Anterior cingulate cortex (tissue), 58 donors: ENCODE measurements at places on chromosomes 12 and 14.
A peak's percentile ranks its signal among the peaks of the same experiment; 100 is the strongest.

DNA sequence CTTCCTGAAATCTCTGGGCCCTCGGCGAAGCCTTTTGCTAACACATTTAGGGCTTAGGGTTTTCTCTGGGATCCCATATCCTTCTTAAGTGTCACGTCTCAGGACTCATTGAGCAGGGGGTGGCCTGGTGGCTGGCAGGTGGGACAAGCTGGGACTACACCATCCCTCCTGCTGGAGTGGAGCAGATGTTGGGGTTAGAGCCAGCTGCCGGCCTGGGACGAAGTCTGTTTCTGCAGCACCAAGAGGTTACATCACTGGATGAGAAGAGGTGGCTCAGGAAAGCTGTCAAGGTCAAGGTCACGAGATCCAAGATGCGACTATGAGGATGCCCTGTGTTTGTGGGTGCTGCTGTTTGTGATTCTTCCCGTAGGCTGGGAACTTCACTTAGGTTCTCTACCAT is 16.3 kb downstream of the SMCO2 start:
- DNase-seq: no peak

- no peak for DNase-seq
Observed at GRCh38 chr12:24042651-24043050, 93.2 kb upstream of the SOX5 start.

GRCh38 chr14:64879635-64880220 is at the start of gene SPTB:
Gene SPTB, minus strand, starts transcription at chr14:64879907. Its CDS starts 56,813 bp downstream, at chr14:64823094.
- peak; percentile 49 for DNase-seq

DNA sequence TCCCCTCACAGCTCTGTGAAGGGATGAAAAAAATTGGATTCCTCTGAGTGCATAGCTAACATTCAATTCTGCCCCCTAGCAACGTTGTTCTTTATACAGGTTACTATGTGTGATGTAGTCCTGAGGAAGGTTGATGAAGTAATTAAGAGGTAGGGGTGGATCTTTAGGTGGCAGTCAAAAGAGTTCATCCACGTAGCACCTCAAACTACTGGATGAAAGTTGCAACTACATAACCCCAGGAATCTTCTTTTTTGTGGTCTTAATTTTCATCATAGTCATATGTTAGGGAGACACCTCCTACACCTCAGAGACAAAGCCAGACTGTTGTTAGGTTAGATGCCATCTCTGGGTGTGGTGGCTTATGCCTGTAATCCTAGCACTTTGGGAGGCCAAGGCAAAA is 10.2 kb upstream of the NFE2 start:
- no peak for DNase-seq

DNA sequence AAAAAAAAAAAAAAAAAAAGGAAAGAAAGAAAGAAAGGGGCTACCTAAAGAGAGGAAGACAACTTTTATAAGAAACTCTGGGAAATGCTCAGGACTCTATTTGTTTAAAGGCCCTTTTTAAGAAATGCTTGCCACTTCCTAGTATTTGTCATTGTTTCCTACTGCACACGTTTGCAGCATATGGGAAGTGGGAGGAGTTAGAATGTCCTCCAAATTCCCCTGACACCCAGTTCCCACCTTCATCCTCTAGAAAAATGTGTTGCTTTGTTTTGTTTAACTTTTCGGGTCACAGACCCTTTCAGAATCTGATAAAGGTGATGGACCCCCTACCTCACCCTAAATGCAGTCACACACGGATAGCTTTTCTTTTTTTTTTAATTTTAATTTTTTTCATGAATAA is 40.8 kb downstream of the NINJ2 start:
- no peak for DNase-seq

GRCh38 chr14:76603713-76604112 is 157.6 kb upstream of the VASH1 start:
- DNase-seq: no peak

- DNase-seq: no peak
Observed at GRCh38 chr14:102407258-102407657, 44.5 kb downstream of the TECPR2 start.
